Sigmoid colon (tissue), 7 donors: ENCODE measurements at places on chromosomes 4 and X. TPM values are rescaled to one million over a fixed set of nuclear protein-coding genes. Genes with fewer than 3 reads are reported as not detected.

GRCh38 chr4:138473339-138473738, 231.2 kb upstream of the SLC7A11 start:
- no peak overlapping the region for H3K4me3 ChIP-seq
- no peaks in the 10 kb centered on the region for H3K27me3 ChIP-seq
- DNase-seq: no peak
- H3K4me1 ChIP-seq: no peaks in the 10 kb centered on the region
- no peak overlapping the region for H3K27ac ChIP-seq
- no peaks in the 10 kb centered on the region for H3K36me3 ChIP-seq

GRCh38 chr4:140238351-140239056, 84.5 kb upstream of the MAML3 start:
- H3K36me3 ChIP-seq: no peaks in the 10 kb centered on the region
- peak; percentile 97 for DNase-seq
- no peaks in the 10 kb centered on the region for H3K4me1 ChIP-seq
- H3K27me3 ChIP-seq: no peaks in the 10 kb centered on the region
- peak overlapping the region; percentile 82 for H3K27ac ChIP-seq
- H3K4me3 ChIP-seq: no peak overlapping the region

Gene SMIM10
- 11.1 TPM for total RNA-seq

Gene SAGE1
- not detected for total RNA-seq

Gene IL2
- total RNA-seq: not detected
